LHCN-M2 (cell line): ENCODE measurements at places on chromosomes 2 and 18. TPM values are rescaled to one million over a fixed set of nuclear protein-coding genes. Genes with fewer than 3 reads are reported as not detected.
A peak's percentile ranks its signal among the peaks of the same experiment; 100 is the strongest.

The SLC9A2 gene
- not detected in 2 replicates for total RNA-seq

The SLC25A12 gene
- total RNA-seq, result 15.4 and 20.0 TPM in 2 replicates

The RALBP1 gene
- 67.3 and 70.8 TPM in 2 replicates for total RNA-seq

The MZT2A gene
- 93.8 and 135 TPM in 2 replicates for total RNA-seq

The RAB27B gene
- total RNA-seq, result 30.9 and 41.2 TPM in 2 replicates

The C2orf81 gene
- total RNA-seq, result 0.63 and 1.5 TPM in 2 replicates

The CXXC1 gene
- 53.8 and 72.9 TPM in 2 replicates for total RNA-seq

The PDK1 gene
- 34.1 and 34.7 TPM in 2 replicates for total RNA-seq

DNA sequence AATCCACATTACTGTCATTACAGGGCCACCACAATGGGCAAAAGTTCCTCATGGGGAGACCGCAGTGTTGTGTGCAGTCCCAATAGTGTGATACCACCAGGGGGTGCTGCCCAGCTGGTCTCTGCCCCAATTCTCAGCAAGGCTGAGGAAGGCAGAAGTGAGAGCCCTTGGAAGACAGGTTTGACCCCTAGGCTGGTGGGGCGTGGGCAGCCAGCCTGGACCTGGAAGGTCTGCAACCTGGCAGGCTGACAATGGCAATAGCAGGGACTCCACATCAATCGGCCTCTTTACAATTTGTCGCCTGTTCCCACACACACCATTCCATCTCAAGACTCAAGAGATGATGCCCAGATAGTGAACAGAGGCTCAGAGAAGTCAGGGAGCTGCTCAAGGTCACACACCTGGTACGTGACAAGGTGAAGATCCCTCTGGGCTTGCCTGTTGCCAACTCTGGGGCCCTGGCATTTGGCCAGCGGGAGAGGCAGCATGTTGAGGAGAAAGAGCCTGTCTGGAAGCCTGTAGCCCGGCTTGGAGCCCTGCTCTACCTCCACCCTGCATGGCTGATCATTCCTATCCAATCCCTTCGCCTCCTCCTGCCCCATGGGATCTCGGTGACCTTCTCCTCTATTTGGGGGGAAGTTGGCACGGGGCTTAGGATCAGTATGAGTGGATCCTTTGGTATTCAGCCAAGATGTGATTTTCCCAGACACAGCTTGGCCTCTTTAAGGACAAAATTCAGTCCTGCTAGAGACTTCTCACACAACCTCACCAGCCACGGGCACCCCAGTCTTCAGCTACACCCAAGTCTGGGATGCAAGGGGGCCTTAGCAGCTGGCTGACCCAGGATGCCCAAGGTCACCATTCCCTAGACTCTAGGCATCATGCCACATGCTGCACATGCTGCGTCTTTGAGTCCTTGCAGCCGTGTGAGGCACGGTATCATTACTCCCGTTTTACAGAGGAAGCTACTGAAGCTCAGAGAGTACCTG lies 2.9 kb upstream of the ATOH8 start:
- DNase-seq, result peak; percentile 64

DNA sequence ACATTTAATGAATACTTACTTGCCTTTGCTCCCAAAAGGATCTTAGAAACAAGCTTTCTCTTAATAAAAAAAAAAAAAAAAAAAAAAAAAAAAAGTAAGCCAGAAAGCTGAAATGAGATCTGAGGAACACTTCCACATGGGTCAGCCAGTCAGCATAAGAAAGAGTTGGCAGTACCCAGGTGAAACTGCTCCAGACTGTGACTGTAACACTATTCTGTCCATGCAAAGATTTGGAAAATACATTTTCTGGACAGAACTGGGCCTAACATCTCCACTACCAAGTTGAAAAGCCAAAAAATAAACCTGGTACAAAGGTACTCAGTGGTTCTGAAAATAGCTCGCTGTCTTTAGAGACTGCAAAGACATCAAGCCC lies 135.7 kb downstream of the THADA start:
- no peak for DNase-seq

DNA sequence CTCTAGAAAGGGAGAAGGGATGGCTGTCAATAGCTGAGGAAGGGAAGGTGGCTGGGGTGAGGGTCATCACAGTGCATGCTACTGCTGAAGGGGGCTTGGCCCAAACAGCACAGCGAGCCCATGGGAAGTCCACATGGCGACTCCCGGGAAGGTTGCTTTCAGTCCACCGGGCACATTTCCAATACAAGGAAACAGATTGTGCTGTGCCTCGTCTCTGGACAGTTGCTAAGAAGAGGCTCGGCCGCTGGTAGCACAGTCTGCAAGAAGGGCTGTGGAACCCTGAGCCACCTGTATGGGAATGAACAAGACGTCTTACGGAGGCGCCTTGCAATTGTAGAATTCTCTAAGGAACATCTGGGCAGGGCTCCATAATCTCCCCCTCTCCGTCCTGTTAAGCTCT lies 123.1 kb downstream of the CELF4 start:
- DNase-seq, result no peak

DNA sequence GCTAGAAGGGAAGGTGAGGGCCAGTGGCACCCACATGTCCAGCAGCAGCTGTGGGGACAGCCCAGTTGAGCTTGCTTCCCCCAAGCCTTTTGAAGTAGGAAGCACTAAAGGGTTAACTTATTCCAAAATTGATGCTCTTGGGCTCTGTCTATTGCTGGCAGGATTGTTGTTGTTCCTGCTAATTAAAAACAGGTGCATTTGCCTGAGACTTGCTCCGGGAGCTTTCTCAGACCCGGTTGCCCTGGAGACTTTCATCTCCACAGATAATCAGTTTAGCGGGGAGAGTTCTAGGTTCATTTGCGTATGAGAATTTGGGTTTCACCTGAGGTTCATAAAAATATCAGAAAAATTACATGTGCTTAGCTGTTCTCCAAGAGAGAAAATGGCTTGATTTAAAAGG lies 277.3 kb downstream of the LRATD1 start:
- no peak for DNase-seq

DNA sequence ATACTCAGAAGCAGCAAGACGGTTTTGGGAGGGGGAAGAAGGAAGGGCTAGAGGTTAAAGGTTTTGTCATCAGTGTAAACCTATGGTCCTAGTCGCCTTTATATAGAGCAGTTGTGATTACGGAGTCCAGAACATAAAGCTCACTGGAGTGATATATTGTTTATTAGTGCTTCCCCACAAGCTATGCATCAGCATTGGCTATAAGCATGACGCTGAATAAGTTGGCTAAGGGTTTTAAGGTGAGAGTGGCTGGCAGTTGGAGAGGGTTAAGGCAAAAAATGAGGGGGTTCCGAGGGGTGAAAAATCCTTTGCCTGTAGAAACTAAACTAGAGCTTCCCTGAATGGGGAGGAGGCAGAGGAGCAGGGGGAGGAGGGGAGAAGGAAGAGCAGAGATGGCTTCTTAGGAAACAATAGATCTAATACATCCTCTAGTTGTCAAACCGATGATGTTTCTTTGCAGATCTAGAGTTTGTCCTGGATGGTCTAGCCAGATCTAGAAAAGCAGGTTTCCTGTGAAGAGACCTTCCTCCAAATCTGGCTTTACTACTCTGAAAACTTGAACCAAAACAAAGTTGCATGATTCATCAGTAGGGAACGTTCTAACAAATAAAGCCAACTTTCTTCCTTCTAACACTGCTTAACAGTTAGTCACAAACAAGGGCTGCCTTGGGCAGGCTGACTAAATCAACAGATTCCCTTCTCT lies 2.5 kb downstream of the KLF7 start:
- peak; percentile 90 for DNase-seq

GRCh38 chr2:218567797-218568189 lies 358 bp downstream of the USP37 start:
- DNase-seq, result no peak

GRCh38 chr2:156434461-156435291 lies 1.5 kb upstream of the GPD2 start:
- DNase-seq, result no peak

DNA sequence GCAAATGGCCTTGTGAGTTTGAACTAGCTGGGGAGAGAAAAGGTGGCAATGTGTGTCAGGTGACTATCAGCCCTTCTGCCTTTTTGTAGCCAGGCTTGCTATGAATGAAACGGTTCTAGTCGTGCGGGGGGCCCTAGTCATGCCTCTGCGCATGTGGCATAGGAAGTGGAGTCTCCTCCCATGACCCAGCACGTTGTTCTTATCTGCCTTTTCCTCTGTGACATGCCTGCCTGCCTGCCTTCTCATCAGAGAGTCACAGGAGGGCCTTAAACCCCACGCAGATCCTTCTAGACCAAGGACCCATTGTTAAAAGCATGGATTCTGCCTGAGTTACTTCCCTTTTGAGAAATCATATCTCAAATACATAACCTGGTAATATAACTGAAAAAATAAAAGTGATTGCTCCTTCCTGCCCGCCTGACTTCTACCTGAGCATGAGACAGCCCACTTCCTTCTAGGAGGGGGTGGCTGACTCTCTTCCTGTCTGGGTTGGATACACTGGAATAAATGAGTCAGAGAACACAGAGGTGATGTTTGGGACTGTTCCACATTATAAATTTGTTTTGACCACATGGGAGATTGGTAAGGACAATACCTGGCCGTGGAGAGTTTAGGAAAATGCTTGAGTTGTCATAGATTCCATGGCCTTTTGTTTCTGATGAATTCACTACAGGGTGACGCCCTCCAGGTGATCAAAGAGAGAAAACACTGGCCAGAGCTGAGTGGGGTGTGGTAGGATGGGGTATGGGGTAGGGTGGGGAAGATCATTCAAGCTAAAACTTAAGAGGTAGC lies 49.8 kb downstream of the FBLN7 start:
- no peak for DNase-seq

DNA sequence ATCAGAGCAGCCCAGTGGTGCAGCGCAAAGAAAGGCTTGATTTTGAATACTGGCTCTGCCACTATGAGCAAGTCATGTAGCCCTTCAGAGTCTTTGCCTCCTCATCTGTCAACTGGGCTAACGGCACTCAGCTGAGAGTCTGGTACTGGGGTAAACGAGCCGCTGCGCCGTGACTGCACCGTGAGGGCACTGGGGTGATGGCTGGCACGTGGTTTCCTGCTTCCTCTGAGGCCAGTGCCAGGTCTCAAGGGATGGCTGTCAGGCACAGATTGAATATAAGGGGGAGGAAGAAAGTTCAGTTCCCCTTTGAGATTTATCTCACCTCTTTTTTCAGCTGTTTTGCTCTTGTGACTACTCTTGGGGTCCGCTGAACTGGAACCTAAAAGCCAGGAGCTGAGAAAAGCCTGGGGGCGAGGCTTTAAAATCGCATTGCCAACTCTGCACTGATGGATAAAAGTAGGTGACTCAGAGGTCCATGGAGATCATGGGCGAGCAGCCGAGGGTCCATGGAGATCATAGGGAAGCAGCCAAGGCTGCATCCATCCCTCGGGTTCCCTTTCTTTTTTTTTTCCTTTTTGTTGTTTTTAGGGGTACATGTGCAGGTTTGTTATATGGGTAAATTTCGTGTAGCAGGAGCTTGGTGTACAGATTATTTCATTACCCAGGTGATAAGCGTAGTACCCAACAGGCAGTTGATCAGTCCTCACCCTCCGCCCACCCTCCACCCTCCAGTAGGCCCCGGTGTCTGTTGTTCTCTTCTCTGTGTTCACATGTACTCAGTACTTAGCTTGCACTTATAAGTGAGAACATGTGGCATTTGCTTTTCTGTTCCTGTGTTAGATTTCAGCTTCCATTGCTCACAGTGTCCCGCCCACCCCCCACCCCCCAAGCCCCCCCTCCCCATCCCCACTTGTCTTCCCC lies 114.3 kb downstream of the SPP2 start:
- DNase-seq, result no peak

- no peak for DNase-seq
These were observed 17.1 kb upstream of the MRPS5 start for GRCh38 chr2:95138702-95139101.

GRCh38 chr2:172296267-172297046 lies 130.9 kb upstream of the ITGA6 start:
- no peak for DNase-seq

DNA sequence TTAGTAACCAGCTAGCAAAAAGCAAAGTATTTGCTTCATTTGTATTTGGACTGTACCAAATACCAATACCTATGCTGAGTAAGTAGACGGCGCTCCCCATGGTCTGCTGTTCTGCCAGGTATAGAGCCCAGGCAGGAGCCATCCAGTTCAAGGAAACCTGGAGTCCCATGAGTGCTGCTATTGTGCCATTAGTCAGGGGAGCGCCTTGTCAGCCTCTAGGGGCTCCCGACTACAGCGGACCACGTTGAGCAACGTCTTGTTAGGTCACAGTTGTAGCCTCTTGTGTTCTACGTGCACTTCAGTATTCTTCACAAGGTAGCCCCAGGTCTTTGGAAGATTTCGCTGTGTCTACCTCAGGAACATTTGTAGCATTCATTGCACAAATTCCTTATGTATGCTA lies 21.6 kb upstream of the SLC9A2 start:
- DNase-seq, result no peak

GRCh38 chr18:79590191-79591031 lies 89.2 kb upstream of the CTDP1 start:
- peak; percentile 31 for DNase-seq

DNA sequence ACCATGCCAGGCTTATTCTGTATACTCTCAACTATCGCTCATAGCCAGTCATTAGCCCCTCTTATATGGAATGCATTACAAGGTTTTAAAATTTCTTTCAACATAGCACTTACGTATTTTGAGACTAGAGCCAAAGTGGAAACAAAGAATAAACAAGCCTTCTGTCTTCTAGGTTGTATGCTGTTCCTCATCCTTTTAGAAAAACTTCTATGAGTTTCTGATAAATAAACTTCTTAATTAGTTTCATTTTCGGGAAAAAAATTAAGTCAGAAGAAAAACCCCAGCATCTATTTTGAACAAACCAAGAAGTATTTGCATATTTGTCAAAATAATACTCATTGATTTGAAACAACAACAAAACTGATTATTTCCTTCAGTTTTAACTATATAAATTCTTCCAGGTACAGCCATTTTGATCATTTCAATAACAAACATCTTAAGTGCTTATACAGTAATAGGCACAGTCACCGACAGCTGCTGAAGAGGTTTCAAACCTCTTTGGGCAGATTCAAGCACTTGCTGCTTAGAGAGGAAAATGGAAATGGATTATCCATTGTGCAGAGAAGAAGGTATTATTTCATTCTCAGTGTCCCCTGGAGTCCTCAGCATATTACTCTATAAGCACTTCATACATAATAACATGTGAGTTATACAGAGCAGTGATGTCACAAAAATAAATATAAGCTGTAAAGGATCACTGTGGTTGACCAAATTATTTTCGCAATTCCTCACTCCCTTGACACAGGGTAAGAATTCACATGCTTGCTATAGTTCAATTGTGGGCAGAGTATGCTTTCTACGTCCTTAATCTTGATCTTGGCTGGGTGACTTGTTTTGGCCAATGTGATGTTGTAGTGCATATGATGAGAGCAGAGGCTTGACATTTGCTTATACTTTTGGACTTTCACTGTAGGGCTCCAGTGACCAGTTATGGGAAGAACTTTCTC lies 833.8 kb downstream of the TRIB2 start:
- peak; percentile 11 for DNase-seq

DNA sequence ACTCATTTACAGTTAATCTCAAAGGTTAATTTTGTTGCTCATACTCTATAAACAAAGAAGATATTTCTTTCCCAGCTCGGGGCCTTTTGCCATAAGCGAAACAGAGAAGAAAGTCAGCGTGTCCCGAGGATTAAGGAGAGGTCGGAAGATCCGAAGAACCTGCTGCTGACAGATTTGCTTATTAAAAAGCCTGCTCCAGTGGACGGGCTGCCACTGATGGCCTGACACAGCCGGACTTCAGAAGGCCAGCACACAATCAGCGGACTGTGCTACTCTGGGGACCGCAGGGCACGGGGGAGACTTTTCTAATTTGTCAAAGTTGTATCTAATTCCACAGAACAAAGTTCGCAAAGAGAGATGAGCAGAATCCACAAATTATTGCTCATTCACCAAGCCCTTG lies 315.4 kb downstream of the ETAA1 start:
- DNase-seq, result no peak
